A549 treated with RU486 at 1 μM for 4 hours (cell line): ENCODE measurements at places on chromosomes 3 and 15. TPM values are rescaled to one million over a fixed set of nuclear protein-coding genes. Genes with fewer than 3 reads are reported as not detected.

Gene ZDHHC19
- total RNA-seq: 0.15 TPM in 1 of 5 replicates, not detected in the others

Gene ARPP21
- total RNA-seq: 0.06 to 0.14 TPM in 2 of 5 replicates, not detected in the others

Gene NPAP1
- not detected in 5 replicates for total RNA-seq

Gene MOBP
- total RNA-seq: 0.05 to 0.20 TPM in 2 of 5 replicates, not detected in the others

Gene BRPF1
- total RNA-seq: 16.1 to 19.8 TPM (median 18.8 TPM) in 5 replicates

Gene MCF2L2
- total RNA-seq: 0.08 to 0.26 TPM (median 0.17 TPM) in 4 of 5 replicates, not detected in the other

Gene ANKUB1
- total RNA-seq: not detected in 5 replicates

Gene CAPN3
- total RNA-seq: 0.22 to 0.87 TPM (median 0.43 TPM) in 4 of 5 replicates, not detected in the other

Gene TTBK2
- 0.63 to 2.2 TPM (median 1.9 TPM) in 5 replicates for total RNA-seq

Gene DLL4
- 0.35 to 0.81 TPM (median 0.67 TPM) in 5 replicates for total RNA-seq

Gene RASGRP1
- total RNA-seq: 0.25 to 0.56 TPM (median 0.37 TPM) in 5 replicates

Gene GPR27
- total RNA-seq: 2.1 to 3.8 TPM (median 3.5 TPM) in 5 replicates

Gene TPRG1
- 0.13 to 0.38 TPM (median 0.25 TPM) in 5 replicates for total RNA-seq

Gene MLF1
- 22.3 to 30.0 TPM (median 27.6 TPM) in 5 replicates for total RNA-seq

Gene ESYT3
- total RNA-seq: 0.57 to 0.88 TPM (median 0.76 TPM) in 5 replicates

Gene KCNAB1
- total RNA-seq: not detected in 5 replicates

Gene PIAS1
- 14.2 to 21.6 TPM (median 17.0 TPM) in 5 replicates for total RNA-seq

Gene LEKR1
- total RNA-seq: 0.53 to 1.00 TPM (median 0.70 TPM) in 5 replicates

Gene NR2F2
- 21.3 to 28.1 TPM (median 26.6 TPM) in 5 replicates for total RNA-seq

Gene SYNPR
- not detected in 5 replicates for total RNA-seq

Gene CSTA
- 0.73 to 1.9 TPM (median 0.97 TPM) in 5 replicates for total RNA-seq

Gene ATP13A4
- not detected in 5 replicates for total RNA-seq

Gene SLC12A1
- not detected in 5 replicates for total RNA-seq

Gene SUMF1
- 17.4 to 21.3 TPM (median 19.4 TPM) in 5 replicates for total RNA-seq
